Endothelial cell of umbilical vein (primary cell): ENCODE measurements at places on chromosomes 2 and 18. TPM values are rescaled to one million over a fixed set of nuclear protein-coding genes. Genes with fewer than 3 reads are reported as not detected.

DNA sequence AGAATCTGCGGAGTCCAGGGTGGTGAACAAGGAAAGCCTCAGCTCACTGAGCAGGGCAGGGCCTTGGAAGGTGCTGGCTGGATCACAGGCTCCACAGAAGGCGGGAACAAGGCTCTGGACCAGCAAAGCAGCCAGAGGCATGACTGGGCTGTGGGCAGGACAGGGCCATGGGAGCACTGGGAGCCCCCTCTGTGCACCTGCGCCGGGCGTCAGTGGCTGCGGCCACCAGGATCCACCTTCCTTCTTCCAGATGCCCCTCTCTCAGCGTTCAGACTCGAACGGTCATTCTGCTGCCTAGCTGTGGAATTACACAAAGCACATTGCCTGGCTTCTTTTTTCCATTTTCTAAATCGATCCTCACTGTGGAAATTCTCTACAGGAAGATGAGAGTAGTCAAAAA, 621.2 kb downstream of the GALR1 start:
- DNase-seq = no peak

- no peak for DNase-seq
Measured at GRCh38 chr2:104853534-104854497, at the start of gene POU3F3. TSS of gene POU3F3 (plus strand) at chr2:104854115. CDS start at chr2:104855511, 1,396 bp downstream.

DNA sequence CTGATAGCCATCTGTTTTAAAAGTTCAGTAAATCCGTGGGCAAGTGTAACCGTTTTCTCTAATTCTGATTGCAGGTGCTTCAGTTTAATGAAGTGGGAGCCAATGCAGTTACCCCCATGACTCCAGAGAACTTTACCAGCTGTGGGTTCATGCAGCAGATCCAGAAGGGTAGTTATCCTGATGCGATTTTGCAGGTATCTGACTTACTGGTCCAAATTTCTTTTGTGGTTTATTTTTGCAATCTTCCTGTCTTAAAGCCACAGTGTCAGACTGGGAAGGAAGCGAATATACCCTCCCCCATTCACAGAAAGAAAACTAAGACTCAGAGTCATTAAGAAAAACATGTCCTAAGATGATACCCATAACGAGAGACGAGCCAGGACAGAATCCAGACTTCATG, 7.7 kb downstream of the SERPINB2 start:
- no peak for DNase-seq

DNA sequence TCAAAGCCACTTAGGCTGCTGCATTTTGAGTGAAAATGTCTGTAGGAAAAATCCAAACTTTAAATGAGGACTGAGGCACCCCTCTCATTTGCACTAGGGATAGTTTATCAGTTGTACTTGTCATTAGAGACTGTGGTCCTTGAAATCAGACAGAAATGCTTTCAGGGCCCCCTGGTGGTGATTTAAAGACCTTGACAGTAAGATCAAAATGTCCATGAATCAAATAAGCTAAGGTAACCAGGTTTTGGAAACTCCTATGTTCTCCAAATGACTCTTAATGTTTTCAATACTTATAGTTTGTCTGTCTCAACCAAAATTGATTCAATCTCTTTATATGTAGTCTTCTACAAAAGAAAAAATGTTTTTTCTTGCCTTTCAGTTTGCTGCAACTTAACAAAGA, 28.8 kb upstream of the DDX18 start:
- DNase-seq = peak; percentile 37

DNA sequence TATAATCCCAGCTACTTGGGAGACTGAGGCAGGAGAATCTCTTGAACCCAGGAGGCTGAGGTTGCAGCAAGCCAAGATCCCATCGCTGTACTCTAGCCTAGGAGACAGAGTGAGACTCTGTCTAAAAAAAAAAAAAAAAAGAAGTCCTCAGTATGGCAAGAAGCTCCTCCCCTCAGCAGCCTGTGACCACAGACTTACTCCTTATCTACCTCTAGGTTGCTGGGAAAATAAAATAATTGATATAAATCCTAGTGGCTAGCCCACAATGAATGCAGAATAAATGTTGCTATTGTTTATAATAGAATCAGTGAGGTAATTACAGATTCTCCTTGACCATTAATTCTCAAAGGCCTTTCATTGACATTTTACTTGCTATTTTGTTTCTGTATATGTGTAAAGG, 70.6 kb downstream of the IRS1 start:
- no peak for DNase-seq

- DNase-seq = no peak
Measured at GRCh38 chr2:131151398-131151797, 46.3 kb downstream of the PLEKHB2 start.

DNA sequence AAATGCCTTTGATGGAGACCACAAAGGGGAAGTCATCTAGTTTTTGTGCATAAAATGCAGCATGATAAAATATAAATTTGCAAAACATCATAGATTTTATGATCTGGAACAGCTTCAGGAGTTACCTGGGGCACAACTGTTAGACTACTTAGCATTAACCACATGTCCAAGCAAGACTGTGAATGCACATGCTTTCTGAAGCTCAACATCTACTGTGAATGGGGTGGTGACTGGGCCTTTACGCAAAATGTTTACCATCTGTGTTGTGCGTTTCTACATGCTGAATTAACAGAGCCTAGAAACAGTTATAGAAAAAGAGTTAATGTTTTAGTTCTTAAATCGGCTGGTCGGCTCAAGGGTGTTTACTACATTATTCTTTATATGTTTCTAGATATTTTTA, 45.5 kb downstream of the KCTD1 start:
- DNase-seq = no peak

- DNase-seq = peak; percentile 70
Measured at GRCh38 chr2:69893684-69894551, at the start of gene SNRNP27. TSS of gene SNRNP27 (plus strand) at chr2:69893956. CDS start at chr2:69893985, 29 bp downstream.

GRCh38 chr18:44652722-44653121, 28.0 kb upstream of the SETBP1 start:
- no peak for DNase-seq

DNA sequence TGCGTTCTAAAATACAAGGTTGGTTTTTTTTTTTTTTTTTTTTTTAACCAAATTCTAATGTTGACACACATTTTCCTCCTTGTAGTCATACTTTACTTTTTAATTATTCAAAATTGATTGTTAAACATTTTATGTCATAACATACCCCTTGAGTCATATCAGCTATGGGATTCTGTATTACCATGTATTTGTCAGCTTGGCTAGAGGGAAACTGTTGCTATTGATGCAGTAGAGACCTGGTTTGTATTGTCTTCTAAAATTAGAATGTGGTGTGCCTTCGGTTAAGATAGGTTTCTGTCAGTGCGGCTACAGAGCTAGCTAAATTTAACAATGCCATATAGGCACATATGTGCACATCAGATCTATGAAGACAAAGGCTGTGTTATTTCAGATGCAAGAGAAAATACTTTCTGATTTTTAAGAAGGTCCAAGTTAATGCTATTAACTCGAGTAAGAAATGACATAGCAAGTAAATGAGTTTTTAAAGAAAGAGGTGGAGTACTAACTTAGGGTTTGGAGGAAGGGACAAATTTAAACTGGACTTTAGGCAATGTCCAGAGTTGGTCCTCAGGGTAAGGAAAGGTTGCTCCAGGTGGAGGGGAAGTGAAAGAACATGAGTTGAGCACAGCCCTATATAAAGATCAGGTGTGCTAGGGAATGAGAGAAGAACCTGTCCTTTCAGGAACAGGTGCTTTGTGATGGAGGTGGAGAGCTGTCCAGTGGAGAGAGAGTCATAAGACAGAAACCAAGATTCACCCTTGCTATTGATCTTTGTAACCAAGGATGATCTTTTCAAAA, 152.3 kb downstream of the PRPF40A start:
- no peak for DNase-seq

DNA sequence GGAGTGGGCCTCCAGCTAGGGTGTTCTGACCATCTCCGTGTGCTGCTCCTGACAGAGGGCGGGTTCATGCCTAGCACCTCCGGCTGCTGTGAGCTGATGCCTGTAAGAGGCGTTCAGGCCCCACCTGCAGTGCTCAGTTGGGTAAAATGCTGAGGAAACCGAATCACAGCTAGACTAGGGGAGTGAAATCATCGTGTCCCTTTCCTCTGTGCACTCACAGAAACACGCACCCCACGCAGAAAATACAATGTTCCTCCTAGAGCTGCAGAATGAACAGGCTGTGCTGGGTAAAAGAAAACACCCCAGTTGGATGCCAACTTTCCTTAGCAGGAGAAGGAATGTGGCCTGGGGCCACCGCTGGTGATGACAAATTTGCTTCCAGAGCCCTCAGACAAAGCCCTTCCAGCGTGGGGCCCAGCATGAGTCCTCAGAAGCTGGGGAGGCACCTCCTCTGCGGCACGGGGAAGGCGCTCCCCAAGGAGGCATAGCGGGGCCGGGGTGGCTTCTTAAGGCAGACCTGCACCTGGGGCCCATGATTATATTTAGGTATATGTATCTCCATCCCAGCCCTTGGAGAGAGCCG, 16.3 kb upstream of the ARHGEF4 start:
- no peak for DNase-seq

GRCh38 chr18:28115149-28115550, 61.8 kb downstream of the CDH2 start:
- DNase-seq = peak; percentile 66

GRCh38 chr2:223930103-223930976, 14.8 kb downstream of the WDFY1 start:
- DNase-seq = no peak

DNA sequence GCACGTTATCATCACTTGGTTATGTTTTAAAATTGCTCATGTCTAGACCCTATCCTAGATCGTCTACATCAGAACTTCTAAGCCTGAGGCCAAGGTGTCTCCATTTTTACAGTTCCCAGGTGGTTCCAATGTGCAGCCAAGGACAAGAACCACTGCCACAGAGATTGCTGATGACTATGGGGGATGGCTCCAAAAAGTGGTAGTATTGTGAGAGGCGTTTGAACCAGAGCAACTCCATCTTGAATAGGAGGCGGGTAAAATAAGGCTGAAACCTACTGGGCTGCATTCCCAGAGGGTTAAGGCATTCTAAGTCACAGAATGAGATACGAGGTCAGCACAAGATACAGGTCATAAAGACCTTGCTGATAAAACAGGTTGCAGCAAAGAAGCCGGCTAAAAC, 212.6 kb upstream of the FBXO11 start:
- DNase-seq = no peak

- peak; percentile 44 for DNase-seq
Measured at GRCh38 chr2:235055891-235056516, 104.2 kb downstream of the SH3BP4 start.

GRCh38 chr2:201952187-201952586, 81.5 kb upstream of the FZD7 start:
- DNase-seq = no peak

- DNase-seq = no peak
Measured at GRCh38 chr18:59945544-59945943, 45.7 kb downstream of the PMAIP1 start.

DNA sequence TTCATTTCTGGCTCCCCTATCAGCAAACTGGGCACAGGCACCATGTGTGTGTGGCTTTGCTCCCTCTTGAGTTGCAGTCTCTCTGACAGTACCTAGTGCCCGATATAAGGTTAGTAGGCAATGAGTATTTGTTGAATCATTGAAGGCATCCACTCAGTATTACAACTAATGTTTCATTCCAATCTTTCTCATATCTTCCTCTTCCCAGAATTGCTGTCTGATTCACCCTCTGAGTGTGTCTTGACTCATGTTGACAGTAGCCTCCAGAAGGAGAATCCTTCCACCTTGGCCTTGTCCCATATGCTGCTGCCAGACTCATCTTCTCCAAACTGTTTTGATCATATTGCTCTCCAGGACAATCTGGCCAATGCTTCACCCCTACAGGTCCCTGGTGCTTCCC, 202.5 kb downstream of the LRRTM1 start:
- no peak for DNase-seq

- DNase-seq = peak; percentile 21
Measured at GRCh38 chr2:182301093-182301492, 125.7 kb downstream of the PDE1A start.

DNA sequence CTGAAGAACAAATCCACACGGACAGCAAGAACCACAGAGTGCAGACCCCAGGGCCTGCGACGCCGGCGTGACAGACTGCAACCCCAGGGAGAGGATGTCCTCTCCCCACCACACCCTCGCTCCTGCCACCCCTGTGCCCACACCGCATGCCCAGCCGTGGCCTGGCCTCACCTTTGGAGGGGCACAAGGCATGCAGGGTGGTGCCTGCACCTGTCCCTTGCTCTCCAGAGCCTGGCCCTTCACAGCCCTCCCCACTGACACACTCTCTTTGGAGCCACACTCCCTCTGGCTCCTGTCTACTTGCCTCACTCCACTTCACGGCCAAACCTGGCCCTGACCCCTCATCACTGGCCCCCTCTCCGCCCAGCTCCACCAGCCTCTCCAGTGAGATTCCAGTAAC, 9.3 kb downstream of the THAP4 start:
- no peak for DNase-seq

- no peak for DNase-seq
Measured at GRCh38 chr18:11081009-11081532, 68.3 kb downstream of the PIEZO2 start.

DNA sequence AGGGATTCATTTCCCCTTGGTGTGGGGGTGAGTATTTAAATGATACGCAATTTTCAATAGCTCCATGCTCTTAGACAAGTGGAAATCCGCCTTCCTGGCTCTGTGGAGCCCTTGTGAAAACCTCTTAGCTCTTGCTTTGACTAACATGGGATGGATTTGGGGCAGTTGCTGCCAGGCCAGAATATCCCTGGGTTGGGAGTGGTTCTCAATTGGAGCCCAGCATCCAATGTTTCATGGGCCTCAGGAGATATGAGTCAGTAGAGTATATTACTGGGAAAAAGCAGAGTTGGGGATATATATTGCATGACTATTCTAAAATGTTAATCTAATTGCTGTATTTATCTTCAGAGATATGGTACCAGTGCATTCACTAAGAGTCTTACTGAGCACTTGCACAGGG, 104.4 kb upstream of the IL1R2 start:
- DNase-seq = no peak

GRCh38 chr2:241809383-241810306, 652 bp downstream of the NEU4 start:
- DNase-seq = no peak

DNA sequence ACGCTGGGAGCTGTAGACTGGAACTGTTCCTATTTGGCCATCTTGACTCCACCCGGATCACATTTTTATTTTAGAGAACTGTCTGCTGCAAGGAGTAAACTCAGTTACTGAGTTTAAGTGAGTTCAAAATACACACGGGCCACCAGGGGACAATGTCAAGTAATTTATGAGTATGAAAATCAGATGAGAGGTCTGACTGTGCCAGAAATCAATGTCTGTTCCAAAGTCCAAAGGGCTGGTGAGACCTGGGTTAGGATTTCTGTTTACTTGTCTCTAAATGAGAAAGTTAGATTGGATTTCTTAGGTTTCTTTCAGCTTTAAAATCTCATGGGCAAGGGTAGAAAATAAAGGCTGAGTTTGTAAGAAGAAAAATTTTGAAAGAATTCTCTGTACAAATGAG, 465.8 kb upstream of the MEIS1 start:
- DNase-seq = no peak

Gene LCT
- total RNA-seq = 0.07 TPM in 1 of 2 replicates, not detected in the other

Gene ALPG
- total RNA-seq = not detected in 2 replicates

Gene ERMN
- total RNA-seq = not detected in 2 replicates

Gene POTEC
- not detected in 2 replicates for total RNA-seq

Gene ALS2
- 34.6 and 36.1 TPM in 2 replicates for total RNA-seq

Gene NDC80
- 39.6 and 43.2 TPM in 2 replicates for total RNA-seq

Gene USP37
- total RNA-seq = 13.1 and 14.4 TPM in 2 replicates

Gene DCC
- not detected in 2 replicates for total RNA-seq

Gene PXDN
- total RNA-seq = 248 and 308 TPM in 2 replicates

Gene DNAH6
- total RNA-seq = 0.24 and 0.25 TPM in 2 replicates

Gene HAAO
- total RNA-seq = 0.60 and 0.82 TPM in 2 replicates

Gene VIL1
- not detected in 2 replicates for total RNA-seq

Gene MAPK4
- total RNA-seq = not detected in 2 replicates

Gene PID1
- not detected in 2 replicates for total RNA-seq

Gene TUBA4B
- total RNA-seq = not detected in 2 replicates

Gene SDC1
- total RNA-seq = 3.5 and 4.0 TPM in 2 replicates
